ENCODE measurements at places on chromosomes 7 and 10.

DNA sequence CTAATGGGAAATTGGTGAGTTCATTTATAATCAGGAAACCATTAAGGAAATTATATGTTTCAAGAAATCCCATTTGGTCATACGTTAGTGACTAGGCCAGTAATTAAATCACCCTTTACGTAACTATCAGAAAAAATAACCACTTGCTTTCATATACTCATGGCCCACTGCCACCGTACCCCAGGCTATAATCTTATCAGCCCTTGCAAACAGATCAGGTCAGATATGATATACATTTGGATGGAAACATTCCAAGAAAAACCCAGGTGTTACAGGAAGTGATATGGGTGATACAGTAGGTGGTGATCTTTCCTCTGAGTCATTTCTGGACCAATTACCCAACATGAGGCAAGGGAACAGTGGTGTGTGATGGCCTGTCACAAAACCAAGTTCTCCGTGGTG lies 481.0 kb upstream of the SEMA3A start:
- no peak for DNase-seq

DNA sequence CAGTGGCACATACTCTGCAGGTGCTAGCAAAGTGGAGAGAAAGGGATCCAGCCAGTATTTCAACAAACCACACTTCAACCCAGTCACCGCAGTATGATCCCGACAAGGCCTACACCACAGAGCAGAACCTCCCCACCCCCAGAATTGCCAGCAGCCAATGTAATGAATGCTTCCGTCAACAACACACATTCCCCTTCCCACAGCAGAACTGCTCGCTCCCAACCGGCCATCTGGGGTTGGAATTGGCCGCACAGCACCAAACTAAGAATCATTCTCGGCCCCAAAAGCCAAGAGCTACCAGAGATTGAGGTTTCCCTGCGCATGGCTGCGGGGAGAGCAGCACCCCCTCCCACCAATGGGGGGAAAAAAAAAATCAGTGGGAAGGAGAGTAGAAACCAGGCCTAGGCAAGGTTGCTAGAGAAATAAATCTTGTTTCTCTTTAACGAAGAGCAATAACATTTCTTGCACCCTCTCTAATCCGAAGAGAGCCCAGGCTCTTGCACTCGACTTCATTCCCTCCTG lies 1.1 kb downstream of the WASL start:
- DNase-seq: peak; percentile 64

DNA sequence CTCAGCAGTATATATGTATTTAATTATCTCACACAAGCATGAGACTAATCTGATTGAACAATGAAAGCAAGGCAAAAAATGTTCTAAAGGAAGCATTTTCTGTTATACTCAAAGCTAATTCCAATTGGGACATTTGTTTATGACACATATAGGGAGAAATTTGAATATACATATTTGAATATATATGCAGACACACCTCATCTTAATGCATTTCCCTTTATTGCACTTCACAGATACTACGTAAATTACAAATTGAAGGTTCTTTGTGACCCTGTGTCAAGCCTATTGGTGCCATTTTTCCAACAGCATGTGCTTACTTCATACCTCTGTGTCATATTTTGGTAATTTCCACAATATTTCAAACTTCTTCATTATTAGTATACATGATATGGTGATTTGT lies 132.1 kb upstream of the STEAP1 start:
- no peak for DNase-seq

DNA sequence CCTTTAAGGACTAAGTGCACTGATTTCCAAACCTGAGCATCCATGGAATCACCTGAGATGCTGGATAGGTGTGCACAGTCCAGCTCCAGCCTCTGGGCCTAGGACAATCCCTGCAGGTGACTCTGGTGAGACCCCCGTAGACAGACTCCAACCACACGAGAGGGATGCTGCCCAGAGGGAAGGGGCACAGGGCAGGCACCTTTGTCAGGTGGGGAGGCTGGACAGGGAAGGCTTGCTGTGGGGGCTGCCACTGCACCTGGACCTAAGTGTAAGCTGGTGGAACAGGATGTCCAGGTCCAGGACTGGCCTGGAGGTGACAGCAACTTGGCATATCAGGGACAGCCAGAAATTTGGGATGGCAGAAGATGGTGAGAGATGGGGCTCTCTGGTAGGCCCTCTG lies 45.1 kb upstream of the CTBP2 start:
- no peak for DNase-seq

DNA sequence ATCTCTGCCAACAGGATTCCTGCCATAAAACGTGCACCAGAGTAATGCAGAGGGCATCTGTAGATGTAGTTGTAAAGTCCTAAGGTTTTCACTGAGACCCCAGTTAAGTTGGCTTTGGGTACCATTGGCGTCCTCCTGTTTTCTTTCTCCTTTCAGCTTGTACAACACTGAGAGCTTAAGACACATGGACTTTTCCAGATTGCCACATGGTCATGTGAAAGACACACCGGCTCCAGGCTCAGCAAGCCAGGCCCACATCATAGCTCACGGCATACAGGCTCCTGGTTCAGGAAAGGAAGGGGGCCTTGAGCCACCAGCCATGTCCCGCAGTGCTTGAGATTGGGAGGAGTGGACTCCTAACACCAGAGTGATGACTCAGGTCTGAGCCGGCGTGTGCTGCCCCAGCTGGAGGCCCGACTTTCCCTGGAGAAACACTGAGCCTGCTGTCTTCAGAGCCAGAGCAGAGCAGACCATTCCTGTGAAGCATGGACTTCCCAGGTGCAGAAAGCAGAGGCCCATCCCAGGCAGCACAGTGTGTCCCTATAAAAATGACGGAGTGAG lies 252.7 kb downstream of the PRPF18 start:
- DNase-seq: no peak

DNA sequence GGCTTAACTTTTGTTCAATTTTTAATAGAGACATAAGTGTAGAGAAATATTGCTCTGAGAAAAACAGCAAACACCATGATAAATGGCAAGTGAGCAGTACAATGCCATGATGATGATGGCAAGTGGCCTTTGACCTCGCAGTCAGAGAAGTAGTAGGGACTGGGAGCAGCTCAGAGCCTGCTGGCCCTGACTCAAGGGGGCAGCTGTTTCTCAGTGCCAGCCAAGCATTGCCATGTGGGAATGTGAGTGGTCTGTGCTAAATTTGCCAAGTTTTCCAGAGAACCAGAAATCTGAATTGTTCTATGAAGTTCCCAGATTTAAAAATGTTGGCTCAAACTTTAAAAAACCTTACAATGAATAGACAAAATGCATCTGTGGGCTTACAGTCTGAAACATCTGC lies 187.9 kb downstream of the BICC1 start:
- no peak for DNase-seq

- DNase-seq: no peak
These were observed 26.3 kb downstream of the CRCP start for GRCh38 chr7:66140924-66141323.

GRCh38 chr10:33015761-33016547 lies 57.9 kb upstream of the ITGB1 start:
- DNase-seq: no peak

GRCh38 chr7:29328045-29328444 lies 133.5 kb downstream of the CHN2 start:
- no peak for DNase-seq

DNA sequence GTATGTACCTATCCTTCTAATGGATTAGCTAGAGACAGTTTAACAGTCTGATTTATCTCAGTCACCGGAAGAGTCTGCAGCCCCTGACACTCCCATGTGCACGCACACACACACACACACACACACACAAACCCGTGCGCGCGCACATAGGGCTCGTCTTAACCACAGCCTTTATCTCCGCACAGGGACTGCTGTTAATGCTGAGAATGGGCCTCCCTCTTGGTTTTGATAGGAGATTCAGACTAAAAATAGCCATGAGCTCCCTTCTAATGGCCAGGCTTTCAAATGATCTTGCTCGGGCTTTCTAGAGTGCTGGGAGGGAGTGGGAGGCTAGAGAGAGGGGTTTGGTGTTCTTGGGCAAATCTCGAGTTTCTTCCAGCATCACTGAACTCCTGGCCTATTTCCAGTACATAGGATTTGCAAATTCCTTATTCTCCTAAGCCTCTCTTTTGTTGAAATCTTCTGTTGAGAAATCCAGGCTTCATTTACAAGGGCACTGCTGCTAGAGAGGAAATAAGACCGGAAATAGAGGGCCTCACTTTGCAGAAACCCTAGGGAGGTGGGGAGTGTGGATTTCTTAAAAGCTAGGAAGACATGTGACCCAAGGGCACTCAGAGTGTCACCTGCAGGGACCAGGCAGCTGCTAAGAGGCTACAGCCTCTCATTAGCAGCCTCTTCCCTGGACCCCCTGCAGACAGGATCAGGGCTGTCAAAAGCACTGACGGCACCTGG lies 2.4 kb downstream of the TMEM72 start:
- DNase-seq: no peak

GRCh38 chr7:128924707-128925588 lies 12.8 kb upstream of the IRF5 start:
- DNase-seq: no peak

- DNase-seq: no peak
These were observed 47.8 kb downstream of the IPMK start for GRCh38 chr10:58219875-58220274.

DNA sequence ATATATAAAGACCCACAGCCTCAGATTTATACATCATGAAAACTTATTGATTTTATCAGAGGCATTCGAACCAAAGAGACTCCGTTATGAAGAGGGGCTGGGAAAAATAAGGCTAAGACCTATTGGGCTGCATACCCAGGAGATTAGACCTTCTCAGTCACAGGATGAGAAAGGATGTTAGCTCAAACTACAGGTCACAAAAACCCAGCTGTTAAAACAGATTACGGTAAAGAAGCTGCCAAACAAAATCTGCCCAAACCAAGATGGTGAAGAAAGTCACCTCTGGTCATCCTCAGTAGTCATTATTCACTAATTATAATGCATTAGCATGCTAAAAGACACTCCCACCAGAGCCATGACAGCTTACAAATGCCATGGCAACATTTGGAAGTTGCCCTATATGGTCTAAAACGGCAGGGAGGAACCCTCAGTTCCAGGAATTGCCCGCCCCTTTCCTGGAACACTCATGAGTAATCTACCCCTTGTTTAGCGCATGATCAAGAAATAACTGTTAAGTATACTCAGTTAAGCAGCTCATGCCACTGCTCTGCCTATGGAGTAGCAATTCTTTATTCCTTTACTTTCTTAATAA lies 362.5 kb upstream of the PCDH15 start:
- DNase-seq: no peak

- DNase-seq: no peak
These were observed 51.3 kb downstream of the HIPK2 start for GRCh38 chr7:139726485-139726869.

DNA sequence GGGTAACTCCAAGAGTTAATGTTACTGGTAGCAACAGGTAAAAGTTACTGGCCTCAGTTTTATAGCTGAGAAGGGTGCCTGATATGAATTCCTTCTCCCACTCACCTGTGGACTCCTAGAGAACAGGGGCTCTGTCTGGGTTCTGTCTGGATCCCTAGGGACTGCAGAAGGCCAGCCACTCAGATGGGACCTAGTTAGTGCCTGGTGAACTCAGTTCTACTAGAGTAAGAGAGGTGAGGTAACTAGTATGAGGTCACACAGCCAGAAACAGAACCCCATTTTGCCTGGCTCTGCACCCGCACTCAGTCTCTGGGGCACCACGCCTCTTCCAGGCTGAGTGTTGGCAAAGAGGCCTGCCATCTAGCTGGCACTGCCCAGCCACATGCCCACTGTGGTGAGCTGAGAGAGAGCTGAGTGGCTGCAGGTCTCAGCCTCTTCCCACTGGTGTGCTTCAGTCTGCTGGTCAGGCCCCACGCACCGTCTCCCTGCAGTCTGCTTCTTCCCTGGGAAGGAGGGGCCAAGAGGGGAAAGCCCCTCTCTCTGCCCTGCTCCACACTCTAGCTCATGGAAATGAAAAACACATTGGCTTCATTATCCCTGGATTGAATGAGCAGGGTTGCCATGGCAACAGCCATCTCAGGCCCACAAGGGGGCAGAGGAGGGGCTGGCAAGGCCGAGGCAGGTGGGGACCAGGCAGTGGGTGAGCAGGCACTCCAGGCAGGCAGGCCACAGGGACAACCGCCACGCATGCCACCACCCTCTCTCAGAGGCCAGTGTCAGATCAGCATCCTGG lies 110.6 kb downstream of the ZMIZ1 start:
- no peak for DNase-seq

DNA sequence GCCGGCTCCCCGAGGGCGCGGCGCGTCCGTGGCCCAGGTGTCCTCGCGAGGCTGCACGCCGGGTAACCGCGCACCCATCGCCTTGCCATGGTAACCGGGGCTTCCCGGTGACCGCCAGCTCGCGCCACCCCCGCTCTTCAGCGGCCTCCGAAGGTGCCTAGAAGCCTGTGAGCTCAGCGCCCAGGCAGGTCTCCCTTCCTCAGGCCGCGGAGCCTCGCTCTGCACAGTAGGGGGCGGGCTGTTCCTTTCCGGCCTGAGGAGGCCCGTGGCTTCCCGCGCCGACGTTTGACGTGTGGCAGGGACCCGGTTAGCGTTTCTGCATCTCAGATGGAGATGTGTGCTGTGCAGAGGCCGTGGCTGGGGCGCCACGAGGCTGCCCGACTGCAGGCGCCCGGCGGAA lies 117.1 kb downstream of the DYNC2I1 start:
- no peak for DNase-seq

- DNase-seq: no peak
These were observed 883.5 kb downstream of the SORCS1 start for GRCh38 chr10:106280896-106281460.

GRCh38 chr10:133422807-133423771 lies 1.3 kb downstream of the SPRN start:
- no peak for DNase-seq

- no peak for DNase-seq
These were observed 6.2 kb upstream of the HOXA11 start for GRCh38 chr7:27191161-27191731.

DNA sequence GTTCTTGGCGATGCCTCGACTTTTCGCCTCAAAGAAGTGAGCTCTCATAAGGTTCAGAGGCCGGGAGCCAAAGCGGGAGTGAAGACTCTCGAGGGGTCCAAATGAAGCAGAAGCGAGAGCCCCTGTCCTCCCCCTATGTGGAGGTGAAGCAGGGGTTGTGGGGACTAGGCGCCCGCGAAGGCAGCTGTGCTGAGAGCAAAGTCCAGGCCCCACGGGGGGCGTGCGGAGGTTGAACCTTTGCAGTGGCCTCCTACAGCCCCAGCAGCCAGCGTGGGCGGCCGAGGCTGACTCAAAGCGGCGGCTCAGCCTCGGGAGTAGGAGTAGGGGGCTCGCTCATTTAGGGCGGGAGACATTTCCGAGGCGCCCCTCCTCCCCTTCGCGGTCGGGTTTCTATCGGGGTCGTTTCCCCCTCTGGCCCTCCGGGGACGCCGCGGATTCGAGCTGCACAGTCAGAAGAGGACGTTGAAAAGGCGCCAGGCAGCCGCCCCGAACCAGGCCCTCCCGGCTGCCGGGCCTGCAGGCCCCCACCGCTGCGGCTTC lies 553 bp upstream of the ADD3 start:
- DNase-seq: peak; percentile 60

GRCh38 chr10:117074621-117075020 lies 63.4 kb downstream of the VAX1 start:
- no peak for DNase-seq

- DNase-seq: no peak
These were observed 187.7 kb downstream of the PTPN20 start for GRCh38 chr10:47098964-47099363.

Data from activated naive CD4-positive, alpha-beta T cell treated with anti-CD3 and anti-CD28 coated beads, Interleukin-2, amount 50 U/mL, for 72 hours (primary cell).